ENCODE measurements at places on chromosomes 2 and 18.

- DNase-seq: no peak
These were observed 48.7 kb upstream of the ANXA4 start for GRCh38 chr2:69693059-69693774.

DNA sequence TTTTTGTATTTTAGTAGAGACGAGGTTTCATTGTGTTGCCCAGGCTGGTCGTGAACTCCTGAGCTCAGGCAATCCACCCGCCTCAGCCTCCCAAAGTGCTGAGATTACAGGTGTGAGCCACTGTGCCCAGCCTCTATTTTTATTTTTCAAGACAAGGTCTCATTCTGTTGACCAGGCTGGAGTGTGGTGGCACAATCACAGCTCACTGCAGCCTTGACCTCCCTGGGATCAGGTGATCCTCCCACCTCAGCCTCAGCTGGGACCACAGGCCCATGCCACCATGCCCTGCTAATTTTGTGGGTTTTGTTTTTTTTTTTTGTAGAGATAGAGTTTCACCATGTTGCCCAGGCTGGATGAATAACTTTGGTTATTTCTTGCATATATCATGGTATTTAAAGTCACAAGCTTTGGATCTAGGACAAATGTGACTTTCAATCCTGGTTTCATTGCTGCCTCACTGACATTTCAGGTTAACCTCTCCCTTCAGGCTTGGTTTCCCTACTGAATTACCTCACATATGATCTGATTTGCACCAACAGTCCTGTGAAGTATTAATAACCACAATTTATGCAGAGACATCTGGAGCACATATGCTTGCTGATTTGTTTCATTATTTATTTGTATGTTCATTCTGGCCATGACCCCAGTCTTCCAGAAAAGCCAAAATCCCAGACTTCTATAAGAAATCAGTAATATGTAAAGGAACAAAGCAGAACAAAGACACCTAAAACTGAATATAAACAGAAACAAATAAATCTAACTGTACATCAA lies 17.5 kb upstream of the RAB31 start:
- no peak for DNase-seq

DNA sequence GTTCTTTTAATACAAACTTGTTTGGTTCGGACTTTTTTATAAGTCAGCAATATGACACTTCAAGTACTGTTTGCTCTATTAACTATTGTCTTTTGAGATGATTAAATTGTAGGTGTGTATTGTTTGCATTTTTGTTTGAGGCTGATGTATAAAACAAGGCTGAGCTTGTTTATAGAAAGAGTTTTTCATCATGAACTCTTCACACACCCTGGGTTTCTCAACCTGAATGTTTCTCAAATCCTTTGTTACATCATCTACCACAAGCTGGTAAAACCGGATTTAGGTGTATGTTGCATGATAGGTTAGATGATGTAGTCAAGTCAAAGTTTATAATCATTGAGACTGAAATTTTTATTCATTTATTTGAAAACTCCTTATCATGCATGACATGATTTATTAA lies 335.2 kb upstream of the LRATD1 start:
- no peak for DNase-seq

DNA sequence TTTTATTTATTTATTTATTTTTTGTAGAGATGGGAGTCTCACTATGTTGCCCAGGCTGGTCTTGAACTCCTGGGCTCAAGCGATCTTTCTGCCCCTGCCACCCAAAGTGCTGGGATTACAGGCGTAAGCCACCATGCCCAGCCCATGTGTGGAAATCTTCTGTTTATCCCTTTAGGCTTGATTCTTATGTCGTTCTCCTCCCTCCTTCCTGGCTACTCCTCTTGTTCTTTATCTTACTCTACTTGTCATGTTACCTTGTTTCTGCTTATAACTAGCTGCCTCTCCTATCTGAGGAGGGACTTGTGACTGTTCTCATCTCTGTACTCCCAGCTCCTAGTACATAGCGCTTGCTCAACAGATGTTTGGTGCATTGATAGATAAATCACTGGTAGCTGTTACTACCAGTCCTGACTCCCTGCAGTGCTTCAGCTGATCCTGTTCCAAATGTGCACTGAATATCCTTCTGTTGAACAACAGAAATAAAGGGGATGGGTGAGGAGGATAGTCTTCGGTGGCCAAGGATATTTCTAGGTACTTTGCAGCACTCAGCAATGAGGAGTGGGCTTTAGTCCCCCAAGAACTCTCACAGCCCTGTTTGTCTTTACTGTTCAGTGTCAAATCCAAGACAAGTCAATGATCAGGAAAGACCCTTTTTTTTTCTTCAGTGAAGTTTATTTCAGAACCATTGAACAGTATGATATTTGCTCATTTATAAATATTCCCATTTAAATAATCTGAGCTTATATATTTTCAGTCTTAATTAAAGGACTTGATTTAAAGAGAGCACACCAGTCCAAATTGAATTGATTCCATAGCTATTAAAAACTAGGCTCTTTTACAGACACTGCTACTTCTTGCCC lies 7.2 kb downstream of the IL1B start:
- DNase-seq: no peak

GRCh38 chr2:12612671-12613070 lies 104.1 kb upstream of the TRIB2 start:
- no peak for DNase-seq

DNA sequence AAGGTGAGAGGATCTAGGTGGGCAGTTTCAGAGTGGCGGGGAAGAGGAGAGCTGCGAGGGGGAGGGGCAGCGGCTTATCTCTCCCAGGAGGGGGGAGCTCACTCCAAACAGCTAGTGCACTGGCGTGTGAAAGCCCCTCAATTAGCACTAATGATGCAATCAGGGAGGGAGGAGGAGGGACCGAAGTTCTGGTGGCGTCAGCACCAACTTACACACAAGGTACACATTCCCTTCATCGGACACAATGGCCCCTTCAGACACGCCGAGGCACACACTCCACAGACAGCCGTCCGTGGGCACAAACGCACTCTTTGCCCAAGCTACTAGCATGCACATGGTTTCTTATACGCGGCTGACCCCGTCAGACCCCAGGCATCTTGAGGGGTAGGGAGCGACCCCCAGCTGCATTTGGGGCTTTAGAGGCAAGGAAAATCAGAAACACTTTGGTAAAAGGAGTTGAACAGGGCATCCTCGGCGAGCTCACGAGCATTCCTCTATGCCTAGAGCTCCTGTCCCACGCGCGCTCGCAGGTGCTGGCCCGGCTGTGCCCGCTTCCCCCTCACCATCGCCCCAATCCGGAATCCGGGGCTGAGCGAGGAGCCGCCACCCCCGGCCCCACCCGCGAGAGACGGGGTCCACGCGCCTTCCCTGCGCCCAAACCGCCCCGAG lies 868 bp upstream of the PKDCC start:
- no peak for DNase-seq

GRCh38 chr2:36562973-36563532 lies 34.9 kb downstream of the FEZ2 start:
- no peak for DNase-seq

GRCh38 chr18:46435031-46435430 lies 222.0 kb downstream of the LOXHD1 start:
- no peak for DNase-seq

- DNase-seq: no peak
These were observed 19.8 kb downstream of the PROC start for GRCh38 chr2:127437781-127438726.

DNA sequence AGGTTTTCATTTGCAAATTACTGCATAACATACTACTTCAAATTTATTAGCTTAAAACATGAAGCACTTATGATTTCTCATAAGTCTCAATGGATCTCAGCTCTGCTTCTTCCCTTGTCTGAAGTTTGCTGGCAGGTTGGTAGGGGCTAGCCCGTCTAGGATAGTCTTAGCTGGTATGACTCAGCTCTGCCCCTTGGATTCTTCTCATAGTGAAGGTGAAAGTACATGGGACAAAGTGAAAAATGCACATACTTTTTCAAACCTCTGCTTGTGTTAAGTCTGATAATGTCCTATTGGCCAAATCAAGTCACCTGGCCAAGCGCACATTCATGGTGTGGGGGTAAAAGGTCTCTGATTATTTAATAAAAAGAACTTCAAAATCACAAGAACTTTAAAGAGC lies 184.8 kb upstream of the VWC2L start:
- no peak for DNase-seq

DNA sequence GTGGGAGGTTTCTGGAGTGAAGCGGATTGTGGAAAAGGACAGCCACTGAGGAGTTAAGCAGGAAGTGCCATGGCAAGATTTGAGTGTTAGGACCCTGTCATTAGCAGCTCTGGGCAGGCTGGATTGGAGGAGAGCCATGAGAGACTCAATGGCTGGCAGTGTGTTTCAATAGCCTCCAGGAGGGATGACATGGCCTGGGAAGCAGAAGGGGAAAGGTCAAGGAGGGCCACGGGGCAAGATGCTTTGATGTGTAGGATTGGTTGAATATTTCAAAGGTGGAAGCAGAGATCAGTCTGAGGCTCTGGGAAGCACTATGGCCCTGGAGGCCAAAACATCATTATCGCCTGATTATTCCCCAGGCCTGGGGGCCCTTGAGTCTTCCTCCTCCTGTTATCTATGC lies 229.0 kb upstream of the HS6ST1 start:
- no peak for DNase-seq

DNA sequence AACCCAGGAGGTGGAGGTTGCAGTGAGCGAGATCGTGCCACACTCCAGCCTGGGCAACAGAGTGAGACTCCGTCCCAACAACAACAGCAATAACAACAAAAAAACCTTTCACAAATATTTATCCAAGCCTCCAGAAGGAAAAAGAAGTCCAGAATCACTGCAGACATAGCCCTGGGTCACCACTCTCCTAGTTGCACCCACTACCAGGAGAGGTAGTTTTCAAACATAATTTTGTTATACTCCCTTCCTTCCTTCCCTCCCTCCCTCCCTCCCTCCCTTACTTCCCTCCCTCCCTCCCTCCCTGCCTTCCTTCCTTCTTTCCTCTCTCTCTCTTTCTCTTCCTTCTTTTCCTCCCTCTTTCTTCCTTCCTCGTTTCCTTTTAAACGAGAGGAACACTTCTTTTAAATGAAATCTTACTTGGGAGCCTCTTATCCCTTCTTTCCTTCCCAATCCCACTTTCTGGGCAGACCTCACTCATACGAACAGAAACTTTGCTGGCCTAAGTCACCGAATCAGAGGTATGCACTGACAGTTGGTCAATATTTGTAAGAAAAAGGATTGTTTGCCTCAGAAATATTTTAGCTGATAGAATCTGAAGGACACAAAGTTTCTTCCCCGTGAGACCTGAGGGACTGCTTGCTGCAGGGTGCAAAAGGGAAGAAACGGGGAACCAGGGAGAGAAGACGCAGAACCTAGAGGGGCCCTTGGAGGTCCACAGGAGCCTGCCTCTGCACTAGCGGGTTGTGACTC lies 88.1 kb upstream of the AGAP1 start:
- DNase-seq: no peak
